ENCODE measurements at places on chromosomes 5 and 9.

- DNase-seq: no peak
Measured at GRCh38 chr5:1107167-1108022, 4.5 kb downstream of the SLC12A7 start.

GRCh38 chr5:156208271-156208670 lies 118.7 kb upstream of the SGCD start:
- DNase-seq: no peak

GRCh38 chr9:137156567-137157375 lies 13.1 kb downstream of the LRRC26 start:
- no peak for DNase-seq

DNA sequence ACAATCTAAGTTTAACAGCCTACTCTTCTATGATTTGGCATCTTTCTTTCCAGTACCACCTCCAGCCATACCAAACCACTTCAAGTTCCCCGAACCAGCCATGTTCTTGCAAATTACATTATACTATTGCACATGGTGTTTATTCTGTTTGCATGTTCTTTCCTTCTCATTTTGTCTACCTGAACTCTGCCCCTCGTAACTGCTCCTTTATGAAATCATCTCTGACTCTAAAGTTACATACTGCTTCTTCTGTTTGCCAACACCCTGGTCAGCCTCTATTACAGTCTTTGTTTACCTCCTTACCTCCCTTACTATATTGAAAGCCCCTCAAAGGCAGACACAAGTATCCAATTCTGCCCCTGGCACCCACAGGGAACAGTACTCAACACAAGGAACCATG lies 6.0 kb downstream of the PPP6C start:
- no peak for DNase-seq

GRCh38 chr5:113232221-113232620 lies 202.6 kb downstream of the TSSK1B start:
- DNase-seq: no peak

Data from NCI-H2029 treated with DMSO at 0.1 percent for 48 hours (cell line).